Midbrain (tissue), 1 donor: ENCODE measurements at places on chromosomes 2 and 18.
A peak's percentile ranks its signal among the peaks of the same experiment; 100 is the strongest.

DNA sequence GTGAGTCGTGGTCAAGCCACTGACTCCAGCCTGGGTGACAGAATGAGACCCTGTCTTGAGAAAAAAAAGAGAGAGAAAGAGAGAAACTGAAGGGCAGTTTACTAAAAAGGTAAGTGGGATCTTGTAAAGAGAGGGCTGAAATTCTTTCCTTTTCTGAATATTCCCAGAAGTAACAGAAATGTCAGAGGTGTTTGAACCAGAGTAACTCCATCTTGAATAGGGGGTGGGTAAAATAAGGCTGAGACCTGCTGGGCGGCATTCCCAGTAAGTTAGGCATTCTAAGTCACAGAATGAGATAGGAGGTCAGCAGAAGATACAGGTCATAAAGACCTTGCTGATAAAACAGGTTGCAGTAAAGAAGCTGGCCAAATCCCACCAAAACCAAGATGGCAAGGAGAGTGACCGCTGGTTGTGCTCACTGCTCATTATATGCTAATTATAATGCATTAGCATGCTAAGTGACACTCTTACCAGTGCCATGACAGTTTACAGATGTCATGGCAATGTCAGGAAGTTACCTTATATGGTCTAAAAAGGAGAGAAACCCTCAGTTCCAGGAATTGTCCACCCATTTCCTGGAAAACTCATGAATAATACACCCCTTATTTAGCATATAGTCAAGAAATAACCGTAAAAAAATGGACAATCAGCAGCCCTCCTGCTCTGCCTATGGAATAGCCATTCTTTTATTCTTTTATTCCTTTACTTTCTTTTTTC is 1334.3 kb upstream of the ZEB2 start:
- no peak for DNase-seq

- DNase-seq: peak; percentile 3
These were observed 73.8 kb downstream of the RPIA start for GRCh38 chr2:88765154-88765888.

GRCh38 chr2:97675430-97676113 is 6.1 kb downstream of the C2orf92 start:
- no peak for DNase-seq

DNA sequence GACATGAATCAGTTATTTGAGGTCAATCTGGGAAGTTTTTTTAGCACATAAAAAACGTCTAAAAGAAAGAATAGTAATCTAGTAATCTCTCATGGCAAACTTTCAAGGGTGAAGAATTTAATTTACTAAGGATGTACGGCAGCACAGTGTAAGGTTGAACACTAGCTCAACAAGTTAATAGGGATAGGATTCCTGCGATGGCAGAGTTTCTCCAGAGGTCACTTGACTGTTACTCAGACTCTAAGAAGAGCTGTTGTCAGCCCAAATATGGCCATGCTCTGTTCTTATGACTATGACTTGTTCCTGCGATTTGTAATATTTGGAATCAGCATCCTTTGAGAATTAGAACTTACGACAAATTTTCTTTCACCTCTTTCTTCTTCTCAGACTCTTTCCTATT is 553.3 kb upstream of the TNP1 start:
- DNase-seq: no peak

DNA sequence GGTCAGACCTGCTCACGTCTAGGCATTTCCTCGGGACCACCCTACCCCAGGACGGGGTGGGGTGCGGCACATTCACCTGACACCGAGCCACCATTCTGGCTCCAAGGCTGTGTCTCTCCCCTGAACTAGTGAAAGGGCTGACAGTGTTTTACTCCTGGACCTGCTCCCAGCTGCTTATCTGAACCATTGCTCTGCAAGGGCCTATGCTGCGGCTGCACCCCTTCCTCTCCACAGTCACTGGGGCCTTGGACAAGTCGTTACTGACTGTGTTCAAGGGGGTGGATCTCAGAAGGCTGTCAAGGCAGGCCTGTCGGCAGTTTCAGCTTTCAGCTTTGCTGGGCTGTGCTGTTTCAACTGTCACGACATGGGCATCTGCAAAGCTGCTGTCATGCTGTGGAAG is 11.7 kb downstream of the CREG2 start:
- DNase-seq: no peak
